Ascending aorta (tissue), 2 donors: ENCODE measurements at places on chromosomes 1 and 21. TPM values are rescaled to one million over a fixed set of nuclear protein-coding genes. Genes with fewer than 3 reads are reported as not detected.

The TFF2 gene
- not detected for total RNA-seq

- no peak for DNase-seq
These were observed 316.6 kb downstream of the RYR2 start for GRCh38 chr1:237358555-237358954.

DNA sequence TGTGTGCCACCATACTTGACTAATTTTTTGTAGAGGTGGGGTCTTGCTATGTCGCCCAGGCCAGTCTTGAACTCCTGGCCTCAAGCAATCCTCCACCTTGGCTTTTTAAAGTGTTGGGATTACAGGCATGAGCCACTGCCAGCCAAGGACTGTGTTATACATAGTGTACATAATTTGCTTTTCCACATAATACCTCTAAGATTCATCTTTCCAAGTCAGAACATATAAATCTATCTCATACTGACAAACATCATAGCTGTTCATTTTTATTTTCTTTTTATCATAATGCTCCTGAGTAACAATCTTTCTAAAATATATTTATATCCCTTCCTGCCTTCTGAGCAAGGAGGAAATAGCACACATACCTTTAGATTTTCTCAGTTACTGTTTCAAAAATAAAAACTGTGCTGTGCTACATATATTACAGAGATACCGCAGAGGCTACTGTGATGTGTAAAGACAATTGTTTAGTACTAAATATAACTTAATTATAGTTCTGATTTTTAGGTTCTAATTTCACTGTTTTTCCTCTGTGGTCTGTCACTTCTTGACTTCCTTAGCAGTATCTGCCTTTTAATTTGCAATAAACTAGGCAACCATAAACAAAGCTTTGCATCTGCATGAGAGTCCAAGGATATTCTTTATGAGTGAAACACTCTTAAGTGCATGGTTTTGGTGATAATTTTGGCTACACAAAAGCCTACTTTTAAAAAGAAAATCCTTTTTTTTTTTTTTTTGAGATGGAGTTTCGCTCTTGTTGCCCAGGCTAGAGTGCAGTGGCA lies 59.3 kb downstream of the EYA3 start:
- no peak for DNase-seq

DNA sequence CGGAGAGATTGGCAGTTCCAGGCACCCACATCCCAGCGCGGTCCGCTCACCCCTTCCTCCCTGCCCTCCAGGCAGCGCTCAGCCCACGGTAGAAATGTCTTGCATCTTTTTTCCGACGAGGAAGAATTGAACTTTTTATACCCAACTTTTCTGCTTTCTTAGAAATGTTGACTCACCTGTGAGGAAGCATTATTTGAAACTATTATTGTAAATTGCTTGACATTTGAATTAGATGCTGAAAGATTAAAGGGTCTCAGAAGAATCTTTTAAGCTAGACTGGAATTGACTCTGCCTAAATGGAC lies 912 bp upstream of the SIPA1L2 start:
- DNase-seq, result no peak
